Activated T-helper 1 cell treated with anti-CD3 and anti-CD28 coated beads, Interleukin-2, amount 50 U/mL, for 16 hours (primary cell): ENCODE measurements at places on chromosomes 3 and 15.

GRCh38 chr3:184485241-184485640 is 76.3 kb upstream of the EPHB3 start:
- no peak for DNase-seq

DNA sequence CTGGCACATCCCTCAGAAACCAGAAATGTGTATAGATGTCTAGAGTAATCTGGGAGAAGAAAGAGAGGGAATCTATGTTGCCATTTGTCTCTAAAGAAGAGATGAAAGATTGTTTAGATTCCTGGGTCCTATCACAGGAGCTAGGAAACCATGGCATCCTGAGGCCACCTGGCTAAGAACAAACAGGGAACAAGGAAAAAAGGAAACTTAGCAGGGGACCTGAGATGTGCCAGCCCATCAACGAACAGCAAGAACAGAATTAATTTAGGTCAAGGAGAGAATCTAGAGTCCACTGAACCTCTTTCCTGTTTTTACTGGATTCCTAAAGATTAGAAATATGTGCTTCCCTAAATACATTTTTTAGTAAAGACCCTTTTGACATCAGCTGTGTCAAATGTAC is 30.3 kb downstream of the IP6K1 start:
- DNase-seq, result no peak

DNA sequence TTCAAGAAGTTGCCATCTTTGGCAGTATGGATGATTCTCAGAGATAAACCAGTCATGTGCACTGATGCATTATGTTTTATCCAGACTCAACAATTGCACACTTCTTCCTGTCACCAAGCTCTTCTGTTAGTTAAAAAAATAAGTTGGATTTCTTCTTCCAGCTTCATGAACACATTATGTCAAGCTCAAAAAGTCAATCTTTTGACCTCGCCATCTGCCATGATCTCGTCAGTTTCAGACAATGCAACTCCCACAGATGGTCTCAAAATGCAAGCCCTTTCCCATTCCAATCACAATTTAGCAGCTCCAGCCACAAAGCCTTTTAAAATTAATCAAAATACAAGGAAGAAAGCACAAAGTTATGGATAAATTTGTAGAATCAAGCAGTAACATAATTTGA is 42.8 kb downstream of the TFDP2 start:
- no peak for DNase-seq

- no peak for DNase-seq
Observed at GRCh38 chr3:171176244-171176933, 149.9 kb upstream of the SLC2A2 start.

- no peak for DNase-seq
Observed at GRCh38 chr15:80898040-80898439, 91.6 kb downstream of the MESD start.

DNA sequence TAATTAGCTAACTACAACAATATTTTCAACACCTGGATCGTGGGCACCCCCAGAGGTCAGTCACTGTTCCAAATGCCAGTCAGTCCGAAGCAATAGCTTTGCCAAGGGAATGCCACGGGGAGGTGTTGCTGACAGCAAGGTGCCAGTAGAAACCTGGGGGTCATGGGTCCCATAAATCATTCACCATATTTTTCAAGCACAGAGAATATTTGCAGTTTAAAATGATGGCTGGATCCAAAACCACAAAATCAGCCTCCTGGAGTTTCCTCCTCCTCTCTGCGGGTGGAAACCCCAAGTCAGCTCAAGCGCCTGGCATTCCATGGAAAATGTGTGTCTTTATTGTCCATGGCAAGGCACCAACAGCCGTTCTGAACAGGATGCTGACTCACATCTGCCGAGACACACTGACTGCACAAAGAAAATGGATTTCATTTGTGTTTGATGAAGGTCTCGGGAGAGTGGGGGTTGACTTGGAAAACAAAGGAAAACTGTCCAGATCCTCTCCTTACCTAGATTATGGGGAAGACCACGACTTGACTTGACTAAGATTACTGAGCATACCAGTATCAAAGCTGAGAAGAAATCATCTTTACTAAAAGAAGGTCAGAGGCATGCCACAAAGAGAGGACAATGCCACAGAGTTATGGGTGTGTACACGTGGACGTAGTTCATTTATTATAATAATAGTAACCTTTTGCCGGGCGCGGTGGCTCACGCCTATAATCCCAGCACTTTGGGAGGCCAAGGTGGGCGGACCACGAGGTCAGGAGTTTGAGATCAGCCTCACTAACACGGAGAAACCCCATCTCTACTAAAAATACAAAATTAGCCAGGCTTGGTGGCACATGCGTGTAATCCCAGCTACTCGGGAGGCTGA is 26.4 kb downstream of the ANXA2 start:
- DNase-seq, result no peak

GRCh38 chr3:70738291-70738681 is 425.8 kb upstream of the MDFIC2 start:
- no peak for DNase-seq

DNA sequence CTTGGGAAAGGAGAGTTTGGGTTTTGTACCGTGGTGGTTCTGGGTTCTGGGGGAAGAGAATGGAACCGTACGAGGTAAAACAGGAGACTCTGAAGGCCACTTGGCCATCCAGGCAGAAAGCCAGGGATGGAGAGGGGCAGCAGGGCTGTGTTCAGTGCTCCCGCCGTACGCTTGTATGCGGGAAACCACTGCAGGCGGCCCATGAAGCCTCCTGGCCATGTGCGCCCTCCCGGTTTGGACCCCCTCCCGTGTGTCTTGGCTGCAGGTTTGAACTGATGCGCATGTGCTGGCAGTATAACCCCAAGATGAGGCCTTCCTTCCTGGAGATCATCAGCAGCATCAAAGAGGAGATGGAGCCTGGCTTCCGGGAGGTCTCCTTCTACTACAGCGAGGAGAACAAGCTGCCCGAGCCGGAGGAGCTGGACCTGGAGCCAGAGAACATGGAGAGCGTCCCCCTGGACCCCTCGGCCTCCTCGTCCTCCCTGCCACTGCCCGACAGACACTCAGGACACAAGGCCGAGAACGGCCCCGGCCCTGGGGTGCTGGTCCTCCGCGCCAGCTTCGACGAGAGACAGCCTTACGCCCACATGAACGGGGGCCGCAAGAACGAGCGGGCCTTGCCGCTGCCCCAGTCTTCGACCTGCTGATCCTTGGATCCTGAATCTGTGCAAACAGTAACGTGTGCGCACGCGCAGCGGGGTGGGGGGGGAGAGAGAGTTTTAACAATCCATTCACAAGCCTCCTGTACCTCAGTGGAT is 50.6 kb downstream of the PGPEP1L start:
- DNase-seq, result no peak

DNA sequence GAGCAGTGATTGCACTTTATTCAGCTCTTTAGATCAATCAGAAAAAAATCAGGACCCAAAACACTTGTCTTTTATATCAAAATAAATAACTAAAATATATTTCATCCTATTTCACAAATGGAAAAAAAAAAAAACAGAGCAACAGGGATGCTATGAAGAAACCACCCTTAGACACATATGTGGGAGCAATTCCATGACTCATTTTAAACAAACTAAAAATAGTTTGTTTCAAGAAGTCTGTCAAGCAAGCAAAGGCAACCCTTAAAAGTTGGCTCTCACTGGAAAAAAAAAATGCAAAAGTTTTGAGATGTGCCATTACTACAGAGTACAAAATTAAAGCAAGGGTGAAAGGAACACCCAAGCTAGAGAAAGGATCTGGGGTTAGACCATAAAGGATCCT is 5.7 kb downstream of the ATP13A3 start:
- no peak for DNase-seq

DNA sequence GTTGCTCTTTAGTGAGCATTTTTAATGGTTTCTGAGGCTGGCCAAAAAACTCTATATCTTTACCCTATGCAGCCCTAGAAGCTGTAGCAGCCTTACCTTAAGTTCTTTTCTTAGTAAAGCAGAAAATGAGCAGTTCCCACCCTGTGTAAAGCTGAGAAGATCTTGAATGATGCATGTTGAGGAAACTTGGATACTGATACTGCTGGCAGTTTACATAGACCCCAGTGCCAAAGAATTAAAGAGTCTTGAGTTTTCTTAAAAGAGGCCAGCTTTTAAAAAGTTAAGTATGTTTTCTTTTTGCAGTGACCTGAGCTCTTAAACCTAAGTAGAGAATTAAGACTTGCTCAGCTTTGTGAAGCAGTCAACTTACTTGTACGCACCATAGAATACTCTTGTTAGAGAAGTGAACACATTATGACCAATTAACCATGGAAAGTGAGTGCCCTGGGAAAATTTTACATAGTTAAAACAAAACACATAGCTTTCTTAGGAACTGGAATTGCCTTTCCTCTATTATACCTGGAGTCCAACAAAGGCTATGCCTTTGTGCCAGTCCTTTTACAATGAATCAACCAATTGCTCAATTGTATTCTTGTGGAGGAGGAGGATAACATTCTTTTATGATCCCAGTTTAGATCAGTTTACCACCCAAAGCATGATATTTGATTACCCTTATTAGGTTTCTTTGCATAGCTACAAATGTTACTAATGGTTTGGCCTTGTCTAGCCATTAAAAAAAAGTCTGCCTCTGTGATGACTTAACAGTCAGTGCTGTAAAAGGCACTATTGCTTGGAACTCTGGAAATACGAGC is 28.4 kb downstream of the PLS1 start:
- no peak for DNase-seq

- DNase-seq, result no peak
Observed at GRCh38 chr3:188390343-188390718, 236.4 kb downstream of the LPP start.

- no peak for DNase-seq
Observed at GRCh38 chr15:58118272-58118671, 19.9 kb upstream of the AQP9 start.

DNA sequence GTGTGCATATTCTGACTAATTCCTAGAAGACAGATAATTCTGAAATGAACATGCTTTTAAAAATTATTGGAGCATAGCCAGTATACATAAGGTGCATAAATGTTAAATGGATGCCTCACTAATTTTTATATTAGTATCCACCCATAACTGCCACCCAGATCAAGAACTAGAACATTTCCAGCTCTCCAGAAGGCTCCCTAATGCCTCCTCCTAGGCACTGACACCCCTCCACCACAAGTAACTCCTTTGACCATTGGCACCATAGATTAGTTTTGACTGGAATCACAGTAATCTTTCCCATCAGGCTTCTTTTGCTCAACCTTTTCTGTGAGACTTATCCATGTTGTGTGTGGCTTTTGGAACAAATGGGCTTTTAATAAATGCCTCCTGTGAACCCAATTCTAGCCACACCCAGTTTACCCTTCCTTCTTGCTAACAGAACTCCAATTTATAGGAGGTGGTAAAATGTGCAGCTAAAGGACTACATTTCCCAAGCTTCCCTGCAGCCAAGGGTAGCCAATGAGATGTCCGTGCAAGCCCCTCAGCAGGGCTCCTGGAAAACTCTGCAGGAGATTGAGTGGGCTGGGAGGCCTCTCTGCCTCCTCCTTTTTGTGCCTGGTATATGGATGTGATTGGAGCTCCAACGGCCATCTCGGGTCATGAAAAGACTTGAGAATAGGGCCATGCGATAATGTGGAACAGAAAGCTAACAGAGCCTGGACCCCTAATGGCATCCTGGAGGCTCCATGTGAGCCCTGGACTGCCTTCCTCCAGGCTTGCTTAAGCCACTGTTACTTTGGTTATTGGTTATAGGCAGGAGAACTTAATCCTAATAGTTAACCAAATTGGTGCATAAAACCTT is 322.6 kb upstream of the TLE3 start:
- DNase-seq, result no peak

GRCh38 chr3:154034797-154035330 is 86.3 kb upstream of the ARHGEF26 start:
- no peak for DNase-seq

GRCh38 chr3:125107861-125108567 is 52.2 kb upstream of the HEG1 start:
- no peak for DNase-seq

DNA sequence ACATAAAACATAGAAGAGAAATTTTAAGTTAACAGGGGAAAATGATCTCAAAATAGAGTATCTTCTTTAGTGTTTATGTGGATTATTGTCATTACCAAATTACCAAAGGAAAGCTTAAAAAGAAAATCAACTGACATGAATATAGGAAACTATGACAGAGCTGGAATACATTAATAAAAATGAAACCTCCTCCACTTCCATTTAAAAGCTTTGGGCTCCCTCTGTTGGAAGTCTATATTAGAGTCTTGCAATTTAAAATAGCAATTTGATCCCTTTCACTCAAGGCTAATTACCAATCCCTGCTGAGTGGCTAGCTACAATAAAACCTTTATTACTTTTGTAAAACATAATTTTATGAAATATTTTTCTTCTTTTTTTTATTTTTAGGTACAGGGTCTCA is 61.4 kb upstream of the IMPG2 start:
- DNase-seq, result no peak

- no peak for DNase-seq
Observed at GRCh38 chr3:49803465-49804140, 542 bp downstream of the INKA1 start.

- peak; percentile 40 for DNase-seq
Observed at GRCh38 chr15:31265871-31266711, 60.5 kb upstream of the KLF13 start.
